ENCODE measurements at places on chromosomes 1 and 21.

DNA sequence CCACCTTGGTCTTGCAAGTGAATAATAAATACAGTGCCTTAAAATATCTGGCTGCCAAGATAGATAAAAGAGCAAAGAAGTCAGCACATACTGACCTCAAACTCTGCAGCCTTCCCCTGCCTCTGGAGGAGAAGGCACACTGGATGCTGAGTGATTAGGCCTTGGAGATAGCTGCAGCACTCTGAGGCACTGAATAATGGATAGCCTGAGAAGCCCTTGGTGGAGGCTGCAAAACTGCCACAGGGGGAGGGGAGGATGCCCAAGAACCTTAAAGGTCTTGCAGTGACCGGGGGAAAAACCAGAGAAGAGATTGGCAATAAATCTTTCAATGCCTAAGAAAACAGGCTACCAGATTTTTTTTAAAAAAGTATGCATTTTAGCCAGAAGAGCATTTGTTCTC lies 167.4 kb upstream of the PRMT6 start:
- no peak for DNase-seq

- DNase-seq = no peak
Observed at GRCh38 chr1:201606096-201606495, 67.2 kb downstream of the NAV1 start.

DNA sequence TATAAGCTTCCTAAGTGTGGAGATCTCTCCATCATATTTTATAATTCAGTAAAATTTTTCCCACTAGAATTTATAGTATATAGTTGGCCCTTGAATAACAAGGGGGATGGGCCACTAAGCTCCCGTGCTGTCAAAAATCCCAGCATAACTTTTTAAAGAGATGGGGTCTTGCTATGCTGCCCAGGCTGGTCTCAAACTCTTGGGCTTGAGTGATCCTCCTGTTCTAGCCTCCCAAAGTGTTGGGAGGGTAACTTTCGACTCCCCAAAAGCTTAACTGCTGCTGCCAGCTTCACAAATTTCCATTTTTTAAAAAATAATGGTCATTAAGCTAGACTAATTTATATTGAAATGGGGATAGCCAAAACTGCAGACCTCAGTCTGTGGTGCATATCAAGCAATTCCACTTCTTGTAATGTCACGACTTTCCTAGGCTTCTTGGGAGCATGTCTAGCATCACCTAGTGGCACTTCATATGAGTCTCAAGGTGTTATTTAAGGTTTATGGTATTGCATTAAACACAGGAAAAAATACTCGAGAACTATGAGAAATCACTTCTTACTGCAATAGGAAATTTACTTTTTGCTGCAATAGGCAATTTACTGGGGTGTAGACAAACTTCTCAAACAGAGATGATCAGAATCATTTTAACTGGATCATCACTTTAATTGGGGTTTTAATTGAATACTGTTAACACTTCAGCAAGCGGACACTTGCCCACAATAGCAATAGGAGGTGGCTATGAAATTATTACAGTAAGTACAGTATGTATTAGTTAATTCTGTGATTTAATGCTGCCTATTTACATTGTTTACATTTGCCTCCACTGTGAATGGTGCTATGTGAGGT lies 19.3 kb upstream of the ACTA1 start:
- no peak for DNase-seq

DNA sequence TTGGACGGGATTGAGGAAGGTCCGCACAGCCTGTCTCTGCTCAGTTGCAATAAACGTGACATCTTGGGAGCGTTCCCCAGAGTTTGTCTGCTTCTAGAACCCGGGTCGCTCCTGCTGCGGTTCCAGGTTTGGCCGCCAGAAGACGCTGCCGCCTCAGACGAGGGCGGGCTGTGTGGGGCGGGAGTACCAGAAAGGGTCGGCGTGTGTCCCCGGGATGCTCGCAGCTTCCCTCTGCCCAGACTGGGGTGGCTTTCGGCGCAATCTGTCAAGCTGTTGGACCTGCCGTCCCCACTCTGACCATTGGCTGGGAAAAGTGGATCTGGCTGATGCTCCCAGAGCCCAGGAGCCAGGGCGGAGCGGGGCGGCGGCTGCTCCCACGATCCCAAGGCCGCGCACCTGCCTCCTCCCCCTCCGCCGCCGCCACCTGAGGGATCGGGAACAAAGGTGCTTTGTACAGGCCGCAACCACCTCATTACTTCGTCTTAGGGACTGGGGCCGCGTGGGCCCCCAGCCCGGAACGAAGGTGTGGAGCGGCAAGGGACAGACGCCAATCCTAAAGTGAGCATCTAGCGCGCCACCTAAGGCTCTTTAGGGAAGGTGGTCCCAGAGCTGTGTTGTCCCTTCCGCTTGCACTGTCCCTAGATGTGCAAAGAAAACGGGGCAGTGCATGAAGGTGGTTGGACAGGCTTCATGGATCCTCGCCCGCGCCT lies 683 bp upstream of the EFNA4 start:
- peak; percentile 76 for DNase-seq

DNA sequence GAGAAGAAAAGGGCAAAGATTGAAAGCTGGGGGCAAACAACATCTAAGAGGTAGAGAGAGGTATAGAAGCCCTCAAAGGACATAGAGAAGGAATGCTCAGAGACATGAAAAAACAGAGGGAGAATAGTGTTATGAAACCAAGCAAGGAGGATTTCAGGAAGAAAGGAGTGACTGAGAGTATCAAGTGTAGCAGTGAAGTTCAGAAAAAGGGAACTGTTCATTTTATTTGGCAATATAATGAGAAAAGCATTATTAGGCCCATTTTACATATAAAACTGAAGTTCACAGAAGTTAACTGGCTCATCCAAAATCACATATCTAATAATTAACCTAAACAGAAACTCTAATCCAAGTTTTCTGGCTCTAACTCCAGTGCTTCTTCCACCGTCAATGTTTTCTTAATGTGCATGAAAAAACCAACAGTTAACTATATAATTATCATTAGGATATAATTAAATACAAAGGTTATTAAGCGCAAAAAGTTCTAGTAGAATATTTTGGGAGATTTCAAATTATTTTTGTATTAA lies 17.7 kb downstream of the NEXN start:
- no peak for DNase-seq

DNA sequence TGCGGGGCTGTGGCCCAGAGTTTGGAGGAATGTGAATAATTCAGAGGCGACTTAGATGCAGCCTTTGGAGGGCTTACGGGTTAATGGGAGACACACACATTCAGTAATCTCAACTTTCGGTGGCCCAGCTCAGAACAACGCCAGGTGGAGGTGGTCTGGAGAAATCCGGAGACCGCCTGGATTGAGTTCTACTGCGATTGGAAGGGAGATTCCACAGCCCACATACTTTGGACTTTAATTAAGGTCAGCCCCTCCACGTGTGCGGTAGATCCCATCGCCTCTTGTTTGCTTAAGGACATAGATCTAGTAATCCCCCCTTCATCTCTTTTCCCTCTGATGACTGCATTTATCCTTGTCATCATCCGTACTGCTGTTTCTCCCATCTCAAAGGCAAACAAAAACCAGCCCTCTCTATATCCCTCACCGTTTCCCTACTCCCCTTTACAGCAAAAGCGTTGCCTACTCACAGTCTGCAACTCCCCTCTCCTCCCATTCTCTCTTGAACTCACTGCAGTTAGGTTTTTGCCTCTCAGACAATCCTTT lies 720 bp upstream of the BSDC1 start:
- DNase-seq = no peak

DNA sequence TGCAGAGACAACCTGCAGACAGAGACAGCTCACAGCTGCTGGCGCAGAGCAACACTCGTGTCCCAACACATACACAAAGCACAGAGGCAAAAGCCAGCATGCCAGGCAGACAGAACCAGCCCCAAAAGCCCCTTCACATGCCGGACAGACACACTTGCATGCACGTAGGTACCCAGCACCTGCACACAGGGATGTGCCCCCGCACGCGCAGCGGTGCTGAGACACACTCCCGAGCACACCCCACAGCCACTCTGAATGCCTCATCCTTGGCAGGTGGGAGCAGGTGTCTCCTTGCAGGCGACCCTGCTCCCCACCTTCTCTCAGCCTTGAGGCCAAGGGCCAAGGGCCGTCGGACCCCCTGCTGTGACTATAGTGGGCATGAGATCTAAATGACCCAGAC lies 41.2 kb upstream of the ZC3H12A start:
- DNase-seq = no peak

GRCh38 chr1:208357644-208358507 lies 113.7 kb upstream of the PLXNA2 start:
- no peak for DNase-seq

GRCh38 chr1:194600716-194601115 lies 1414.3 kb upstream of the B3GALT2 start:
- no peak for DNase-seq

DNA sequence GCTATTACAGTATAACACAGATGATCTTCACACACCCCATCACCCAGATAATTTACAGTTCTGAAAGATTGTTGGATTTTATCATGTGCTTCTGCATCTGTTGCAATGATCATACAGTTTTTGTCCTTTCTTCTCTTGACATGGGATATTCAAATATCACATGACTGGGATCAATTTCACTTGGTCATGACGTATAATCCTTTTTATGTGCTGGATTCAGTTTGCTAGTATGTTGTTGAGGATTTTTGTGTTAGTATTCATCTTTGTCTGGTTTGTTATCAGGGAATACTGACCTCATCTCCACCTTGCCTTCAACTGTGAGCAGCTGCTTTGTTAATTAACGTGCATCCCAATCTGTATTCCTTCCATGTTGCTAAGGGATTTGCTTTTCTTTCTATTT lies 44.7 kb upstream of the DISC1 start:
- DNase-seq = no peak

DNA sequence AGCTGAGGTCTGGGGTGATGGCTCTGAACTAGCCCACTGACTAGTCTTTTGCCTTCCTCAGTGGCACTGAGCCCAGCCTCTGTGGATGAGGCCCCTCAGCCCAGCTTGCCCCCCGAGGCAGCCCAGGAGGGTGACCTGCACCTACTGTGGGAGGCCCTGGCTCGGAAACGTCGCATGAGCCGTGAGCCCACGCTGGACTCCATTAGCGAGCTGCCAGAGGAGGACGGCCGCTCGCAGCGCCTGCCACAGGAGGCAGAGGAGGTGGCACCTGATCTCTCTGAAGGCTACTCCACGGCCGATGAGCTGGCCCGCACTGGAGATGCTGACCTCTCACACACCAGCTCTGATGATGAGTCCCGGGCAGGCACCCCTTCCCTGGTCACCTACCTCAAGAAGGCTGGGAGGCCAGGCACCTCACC lies 87.8 kb downstream of the TRIM11 start:
- no peak for DNase-seq

DNA sequence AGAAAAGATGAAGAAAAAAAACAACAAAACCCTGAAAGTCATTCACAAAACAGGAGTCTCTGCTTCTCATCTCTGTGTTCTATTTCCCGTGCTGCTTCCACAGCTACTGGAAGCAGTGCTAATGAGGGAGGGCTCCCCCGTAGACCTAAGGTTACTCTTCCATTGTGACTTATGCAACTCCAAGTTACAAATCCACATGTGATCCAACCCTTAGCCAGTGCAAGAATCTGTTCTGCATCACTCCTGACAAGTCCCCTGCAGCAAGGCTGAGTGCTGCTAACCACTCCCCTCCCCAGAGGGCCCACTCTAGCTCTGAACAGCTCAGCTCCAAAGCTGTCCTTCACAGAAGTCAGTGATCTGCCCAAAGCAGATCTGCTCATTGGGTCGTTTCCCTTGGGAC lies 10.3 kb downstream of the DNALI1 start:
- no peak for DNase-seq

DNA sequence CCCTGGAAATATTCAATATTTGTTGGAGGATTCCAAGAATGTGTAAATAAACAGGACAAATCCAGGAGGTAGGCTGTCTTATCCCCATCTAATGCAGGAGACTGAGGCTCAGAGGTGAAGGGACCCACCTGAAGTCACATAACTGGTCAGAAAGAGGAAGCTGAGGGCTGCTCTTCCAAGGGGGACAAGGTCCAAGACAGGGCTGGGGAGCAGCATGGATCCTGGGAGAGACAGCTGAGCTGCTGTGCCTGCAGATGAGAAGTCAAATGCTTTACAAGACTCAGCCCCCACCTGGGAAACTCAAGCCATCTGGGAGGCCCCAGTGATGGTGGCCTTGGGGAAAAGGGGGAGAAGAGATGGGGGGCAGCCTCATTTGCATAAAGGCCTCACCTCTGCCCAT lies 224.4 kb downstream of the PTPRU start:
- no peak for DNase-seq

- no peak for DNase-seq
Observed at GRCh38 chr1:101307985-101308689, 71.3 kb downstream of the S1PR1 start.

- DNase-seq = no peak
Observed at GRCh38 chr1:56378341-56379070, 200.9 kb downstream of the PLPP3 start.

- no peak for DNase-seq
Observed at GRCh38 chr1:30382496-30382895, 340.9 kb downstream of the MATN1 start.

- no peak for DNase-seq
Observed at GRCh38 chr1:170145061-170145460, 698 bp upstream of the NTMT2 start.

- no peak for DNase-seq
Observed at GRCh38 chr1:38775175-38775845, 84.3 kb downstream of the RRAGC start.

GRCh38 chr1:15524021-15524282 lies at the start of gene CASP9:
CASP9 (minus strand) TSS chr1:15524215; CDS start chr1:15524200, 15 bp downstream.
- no peak for DNase-seq

GRCh38 chr1:161038523-161039153 lies at the start of gene TSTD1:
TSTD1 (minus strand) TSS chr1:161038964; CDS start chr1:161038889, 75 bp downstream.
- peak; percentile 88 for DNase-seq

- DNase-seq = no peak
Observed at GRCh38 chr1:94142022-94142421, 21.1 kb upstream of the ABCA4 start.

GRCh38 chr1:18077657-18078215 lies 29.9 kb upstream of the IGSF21 start:
- DNase-seq = no peak

DNA sequence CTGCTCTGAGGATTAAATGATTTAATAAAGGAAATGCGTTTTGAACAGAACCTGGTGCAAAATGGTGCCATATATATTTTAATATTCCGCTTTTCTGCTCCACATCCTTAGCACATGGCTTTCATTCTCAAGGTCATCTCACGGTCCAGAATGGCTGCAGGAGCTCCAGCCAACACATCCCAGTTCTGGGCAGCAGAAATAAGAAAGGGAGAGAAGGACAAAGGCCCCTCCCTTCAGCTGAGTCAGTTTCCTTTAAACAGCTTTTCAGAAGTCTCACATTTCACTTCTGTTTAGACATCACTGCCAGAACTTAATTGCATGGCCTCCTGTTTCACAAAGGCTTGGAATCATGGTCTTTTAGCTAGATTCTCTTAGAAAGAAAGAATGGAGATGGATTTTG lies 75.2 kb upstream of the LRRN2 start:
- DNase-seq = no peak

DNA sequence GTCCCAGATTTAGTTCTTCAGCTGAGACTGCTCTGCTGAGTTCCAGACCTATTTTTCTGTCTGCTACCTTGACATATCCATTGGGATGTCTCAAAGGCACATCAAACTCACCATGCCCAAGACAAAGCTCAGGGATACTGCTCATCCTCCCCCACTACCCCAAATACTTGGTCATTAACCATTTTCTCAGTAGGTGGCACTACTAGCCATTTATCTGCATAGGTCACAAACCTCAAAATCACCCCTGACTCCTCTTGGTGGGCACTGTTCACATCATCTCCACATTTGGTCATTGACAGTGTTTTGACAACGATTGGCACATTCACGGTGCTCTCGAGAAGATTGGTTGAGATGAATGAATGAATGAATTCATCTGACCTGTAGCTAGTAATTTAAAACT lies 32.1 kb downstream of the CACNA1S start:
- DNase-seq = no peak

GRCh38 chr1:243568793-243569192 lies 281.2 kb downstream of the AKT3 start:
- DNase-seq = no peak

Data from CD8-positive, alpha-beta memory T cell (primary cell).